RWPE2 (cell line): ENCODE measurements at places on chromosomes 6 and 20.

GRCh38 chr20:57399587-57400155, 8.5 kb downstream of the RBM38 start:
- no peaks in the 10 kb centered on the region for H3K27me3 ChIP-seq
- peaks cover 15% of the 10 kb centered on the region for H3K36me3 ChIP-seq
- H3K4me3 ChIP-seq, result no peak overlapping the region
- no peak overlapping the region for H3K27ac ChIP-seq
- H3K4me1 ChIP-seq, result peaks cover 9% of the 10 kb centered on the region

DNA sequence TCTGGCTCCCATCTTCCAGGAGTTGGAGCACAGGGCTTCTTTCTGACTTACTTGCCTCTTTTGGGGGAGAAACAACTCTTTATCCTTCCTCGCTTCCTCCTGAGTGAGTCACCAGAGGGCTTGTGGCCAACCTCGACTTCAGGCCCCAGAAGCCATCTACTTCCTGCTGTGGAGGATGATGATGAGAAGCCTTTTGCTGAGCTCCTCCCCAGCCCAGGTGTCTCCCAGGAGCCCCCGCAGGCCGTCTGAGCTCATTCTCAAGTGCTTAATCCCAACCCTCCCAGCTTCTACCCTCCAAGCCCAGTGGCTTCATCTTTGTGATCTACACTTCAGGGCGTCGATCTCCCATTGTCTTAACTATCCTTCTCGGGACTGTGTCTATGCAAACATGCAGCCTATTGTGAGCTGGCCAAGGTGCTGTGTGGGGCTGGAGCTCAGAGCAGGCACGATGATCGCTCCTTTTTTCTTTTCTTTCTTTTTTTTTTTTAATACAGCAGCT, 27.9 kb downstream of the SDCBP2 start:
- H3K27me3 ChIP-seq, result no peaks in the 10 kb centered on the region
- no peak overlapping the region for H3K4me3 ChIP-seq
- no peaks in the 10 kb centered on the region for H3K36me3 ChIP-seq
- peaks cover 8% of the 10 kb centered on the region for H3K4me1 ChIP-seq
- no peak for DNase-seq

- no peak for DNase-seq
- H3K27ac ChIP-seq, result no peak overlapping the region
These were observed 604.6 kb upstream of the IMPG1 start for GRCh38 chr6:76677017-76677416.

DNA sequence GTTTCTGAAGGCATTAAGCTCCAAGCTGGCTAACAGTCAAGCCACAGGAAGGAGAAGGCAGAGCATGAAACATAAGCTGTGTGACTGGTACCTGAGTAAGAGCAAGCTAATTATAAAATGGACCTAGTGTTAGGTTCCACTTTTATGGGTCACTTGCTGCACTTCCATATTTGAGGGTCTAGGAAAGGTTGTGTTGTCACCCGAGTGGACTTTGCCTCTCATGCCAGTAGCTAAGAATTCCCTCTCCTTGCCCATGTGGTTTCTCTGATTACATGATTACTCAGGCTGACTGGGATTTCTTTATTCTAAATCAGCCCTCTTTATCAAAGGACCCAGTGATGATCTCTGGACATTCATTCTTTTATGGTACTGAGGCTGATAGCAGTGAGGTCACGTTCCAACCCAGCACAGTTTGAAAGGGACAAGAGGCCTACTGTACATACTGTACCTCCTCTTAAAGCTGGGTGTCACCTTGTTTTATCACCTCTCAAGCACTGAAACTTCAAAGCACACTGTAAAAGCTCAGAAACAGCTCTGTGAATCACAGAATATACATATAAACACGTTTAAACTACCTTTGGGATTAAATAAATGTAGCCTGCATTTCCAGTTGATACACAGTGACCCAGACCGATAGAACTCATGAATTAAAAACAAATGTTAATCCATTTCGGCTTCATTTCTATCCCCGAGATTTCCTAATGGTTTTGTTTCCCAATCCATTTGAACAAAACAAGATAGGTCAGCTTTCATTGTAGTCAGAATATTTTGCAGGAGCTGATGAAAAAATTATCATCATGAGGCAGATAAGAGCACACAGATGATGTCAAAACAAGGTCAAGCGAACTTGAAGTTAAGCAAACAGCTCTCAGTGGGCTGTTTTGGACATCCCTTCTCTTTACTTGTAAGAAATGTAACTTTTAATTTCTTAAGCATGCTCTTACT, 96.5 kb downstream of the ALDH8A1 start:
- no peaks in the 10 kb centered on the region for H3K4me1 ChIP-seq
- no peak overlapping the region for H3K4me3 ChIP-seq
- H3K27ac ChIP-seq, result no peak overlapping the region
- H3K27me3 ChIP-seq, result no peaks in the 10 kb centered on the region
- H3K36me3 ChIP-seq, result no peaks in the 10 kb centered on the region

DNA sequence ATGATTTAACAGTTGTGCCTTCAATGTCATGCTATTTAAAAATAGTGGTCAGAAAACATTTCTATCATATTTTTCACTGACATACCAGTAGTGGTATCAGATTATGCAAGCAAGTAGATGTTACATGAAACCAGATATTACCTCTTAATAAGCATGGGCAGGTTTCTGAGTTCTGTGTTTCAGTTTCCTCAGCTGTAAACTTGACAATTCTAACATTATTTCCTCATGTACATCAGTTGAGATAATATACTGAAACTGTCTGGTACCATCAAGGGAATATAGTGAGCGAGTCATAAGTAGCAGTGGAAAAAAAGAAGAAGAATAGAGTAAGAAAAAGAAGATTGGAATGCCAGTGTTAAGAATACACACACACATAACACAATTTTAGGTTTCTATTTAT, 477.9 kb upstream of the MANEA start:
- no peaks in the 10 kb centered on the region for H3K27me3 ChIP-seq
- no peaks in the 10 kb centered on the region for H3K36me3 ChIP-seq
- no peak overlapping the region for H3K27ac ChIP-seq
- DNase-seq, result no peak
- H3K4me3 ChIP-seq, result no peak overlapping the region

DNA sequence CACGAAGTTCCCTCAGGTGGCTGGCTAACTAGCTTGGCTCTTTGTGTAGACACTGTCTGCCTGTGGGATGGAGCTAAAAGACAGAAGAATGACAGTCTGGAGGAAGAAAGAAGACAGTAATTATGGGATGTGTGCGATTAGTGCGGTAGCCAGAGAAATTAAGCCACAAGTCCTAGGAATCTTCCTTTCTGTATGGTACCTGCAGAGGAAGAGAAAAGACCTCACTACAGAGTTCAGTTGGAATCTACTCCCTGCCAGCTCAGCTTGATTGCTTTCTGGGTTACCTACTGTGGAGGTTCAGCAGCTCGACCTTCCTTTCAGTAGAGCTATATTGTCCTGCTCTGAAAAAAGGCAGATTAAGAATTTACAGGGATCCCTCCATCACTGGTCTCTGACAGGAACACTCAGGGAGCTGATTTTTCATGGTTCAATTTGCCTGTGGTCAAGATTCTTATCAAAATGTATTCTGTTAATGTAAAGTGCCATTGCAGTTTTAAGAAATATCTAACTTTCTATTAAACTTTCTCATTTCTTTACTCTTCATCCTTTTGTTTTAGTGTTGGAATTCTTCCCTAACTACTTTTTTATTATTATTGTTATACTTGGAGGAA, 187.2 kb downstream of the CENPW start:
- no peak overlapping the region for H3K27ac ChIP-seq
- DNase-seq, result no peak
- no peak overlapping the region for H3K4me3 ChIP-seq
- H3K27me3 ChIP-seq, result no peaks in the 10 kb centered on the region
- no peaks in the 10 kb centered on the region for H3K4me1 ChIP-seq

GRCh38 chr6:5204376-5204775, 56.4 kb downstream of the LYRM4 start:
- no peak overlapping the region for H3K27ac ChIP-seq
- no peaks in the 10 kb centered on the region for H3K27me3 ChIP-seq
- peaks cover 7% of the 10 kb centered on the region for H3K4me1 ChIP-seq
- H3K36me3 ChIP-seq, result no peaks in the 10 kb centered on the region

DNA sequence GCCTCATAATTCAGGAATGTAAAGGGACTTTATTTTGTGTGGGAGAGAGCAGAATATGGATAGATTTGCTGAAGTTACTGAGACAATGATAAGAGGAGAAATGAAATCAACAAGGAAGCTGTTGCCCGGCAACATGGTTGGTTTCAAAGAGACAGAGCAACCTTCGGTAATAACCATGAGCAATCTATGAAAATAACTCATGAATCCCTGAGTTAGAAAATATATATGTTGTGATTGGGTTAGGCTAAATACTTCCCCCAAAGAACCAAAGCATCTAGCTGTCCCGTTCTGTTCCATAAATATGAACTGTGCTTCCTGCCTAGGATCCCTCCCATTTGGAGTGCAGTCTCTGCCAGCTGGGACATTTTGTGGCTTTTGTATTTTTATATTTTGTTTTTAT, 23.1 kb downstream of the SERPINB1 start:
- H3K4me1 ChIP-seq, result peaks cover 31% of the 10 kb centered on the region
- no peaks in the 10 kb centered on the region for H3K27me3 ChIP-seq
- H3K27ac ChIP-seq, result peak overlapping the region; percentile 81
- no peaks in the 10 kb centered on the region for H3K36me3 ChIP-seq
- DNase-seq, result no peak

- no peaks in the 10 kb centered on the region for H3K4me1 ChIP-seq
- H3K27me3 ChIP-seq, result no peaks in the 10 kb centered on the region
- H3K27ac ChIP-seq, result no peak overlapping the region
- H3K4me3 ChIP-seq, result no peak overlapping the region
- H3K36me3 ChIP-seq, result no peaks in the 10 kb centered on the region
- DNase-seq, result no peak
These were observed 37.6 kb downstream of the ZNF391 start for GRCh38 chr6:27426045-27426620.

DNA sequence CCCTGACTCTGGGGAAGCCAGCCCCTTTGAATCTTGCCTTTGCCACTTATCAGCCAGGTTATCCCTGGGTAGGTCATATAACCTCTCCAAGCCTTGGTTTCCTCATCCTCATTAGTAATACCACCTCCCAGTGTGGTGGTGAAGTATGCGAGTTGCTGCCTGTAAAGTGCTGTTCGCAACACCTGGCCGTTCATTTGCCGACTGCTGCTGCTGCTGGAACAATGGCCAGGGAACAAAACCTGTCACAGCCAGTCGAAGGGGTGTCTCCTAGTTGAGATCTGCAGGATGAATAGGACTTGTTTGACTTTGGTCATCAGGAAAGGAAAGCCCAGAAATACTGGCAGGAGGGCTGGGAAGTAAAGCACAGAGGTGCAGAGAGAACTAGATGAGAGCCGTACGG, 6.1 kb downstream of the MANBAL start:
- no peaks in the 10 kb centered on the region for H3K27me3 ChIP-seq
- DNase-seq, result peak; percentile 99
- H3K27ac ChIP-seq, result peak overlapping the region; percentile 97
- H3K4me1 ChIP-seq, result peaks cover 65% of the 10 kb centered on the region

DNA sequence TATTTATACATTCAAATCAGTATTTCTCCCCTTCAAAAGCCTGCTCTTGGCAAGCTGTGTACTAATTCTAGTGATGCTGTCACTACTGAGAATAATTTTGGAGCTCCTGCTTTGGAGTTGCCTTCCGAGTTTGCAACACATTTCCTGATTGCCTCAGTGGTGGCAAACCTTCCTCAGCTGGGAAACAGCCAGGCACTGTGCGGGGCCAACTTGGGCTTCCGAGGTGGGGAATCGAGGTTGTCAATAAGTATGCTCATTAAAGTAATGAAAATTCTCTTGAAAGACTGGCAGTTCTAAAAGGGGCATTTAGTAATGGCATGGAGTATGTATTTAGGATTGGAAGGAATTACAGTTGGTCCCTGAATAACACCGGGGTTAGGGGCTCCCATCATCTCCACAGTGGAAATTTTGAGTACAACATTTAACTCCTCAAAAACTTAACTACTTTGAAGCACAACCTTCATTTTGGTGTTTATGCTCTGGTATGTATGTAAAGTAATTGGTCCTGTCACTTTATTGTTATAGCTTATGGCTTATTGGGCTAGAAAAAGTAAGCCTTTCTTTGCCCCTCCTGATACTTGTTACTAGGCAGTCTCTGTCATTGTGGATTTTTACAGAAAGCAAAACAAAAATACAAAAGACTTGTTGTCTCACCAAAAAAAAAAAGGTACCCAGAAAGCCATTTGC, 2.7 kb downstream of the PAQR8 start:
- H3K4me1 ChIP-seq, result no peaks in the 10 kb centered on the region
- no peak overlapping the region for H3K27ac ChIP-seq
- H3K27me3 ChIP-seq, result no peaks in the 10 kb centered on the region
- H3K4me3 ChIP-seq, result no peak overlapping the region
- H3K36me3 ChIP-seq, result no peaks in the 10 kb centered on the region
- DNase-seq, result no peak

- no peaks in the 10 kb centered on the region for H3K4me1 ChIP-seq
- no peaks in the 10 kb centered on the region for H3K36me3 ChIP-seq
- DNase-seq, result no peak
These were observed 25.7 kb upstream of the DEFB125 start for GRCh38 chr20:61757-62156.

DNA sequence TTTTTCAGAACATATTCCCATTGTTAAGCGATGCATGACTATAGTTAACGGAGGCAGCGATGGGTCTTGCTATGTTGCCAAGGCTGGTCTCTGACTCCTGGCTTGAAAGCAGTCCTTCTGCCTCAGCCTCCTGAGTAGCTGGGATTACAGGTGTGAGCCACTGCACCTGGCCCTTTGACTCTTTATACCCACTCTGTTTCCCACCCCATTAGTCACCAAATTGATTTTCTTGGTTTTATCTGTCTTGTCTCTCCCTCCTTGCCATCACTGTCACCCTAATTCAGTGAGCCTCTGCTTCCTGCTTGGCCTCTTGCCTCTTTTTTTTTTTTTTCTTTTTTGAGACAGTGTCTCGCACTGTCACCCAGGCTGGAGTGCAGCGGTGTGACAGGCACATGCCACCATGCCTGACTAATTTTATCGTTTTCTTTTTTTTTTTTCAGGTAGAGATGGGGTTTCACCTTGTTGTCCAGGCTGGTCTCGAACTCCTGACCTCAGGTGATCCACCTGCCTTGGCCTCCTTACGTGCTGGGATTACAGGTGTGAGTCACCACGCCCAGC, 31.3 kb downstream of the ZFAND3 start:
- no peak overlapping the region for H3K4me3 ChIP-seq
- H3K27me3 ChIP-seq, result no peaks in the 10 kb centered on the region
- H3K27ac ChIP-seq, result no peak overlapping the region
- H3K36me3 ChIP-seq, result no peaks in the 10 kb centered on the region
- DNase-seq, result no peak
- H3K4me1 ChIP-seq, result peaks cover 3% of the 10 kb centered on the region

DNA sequence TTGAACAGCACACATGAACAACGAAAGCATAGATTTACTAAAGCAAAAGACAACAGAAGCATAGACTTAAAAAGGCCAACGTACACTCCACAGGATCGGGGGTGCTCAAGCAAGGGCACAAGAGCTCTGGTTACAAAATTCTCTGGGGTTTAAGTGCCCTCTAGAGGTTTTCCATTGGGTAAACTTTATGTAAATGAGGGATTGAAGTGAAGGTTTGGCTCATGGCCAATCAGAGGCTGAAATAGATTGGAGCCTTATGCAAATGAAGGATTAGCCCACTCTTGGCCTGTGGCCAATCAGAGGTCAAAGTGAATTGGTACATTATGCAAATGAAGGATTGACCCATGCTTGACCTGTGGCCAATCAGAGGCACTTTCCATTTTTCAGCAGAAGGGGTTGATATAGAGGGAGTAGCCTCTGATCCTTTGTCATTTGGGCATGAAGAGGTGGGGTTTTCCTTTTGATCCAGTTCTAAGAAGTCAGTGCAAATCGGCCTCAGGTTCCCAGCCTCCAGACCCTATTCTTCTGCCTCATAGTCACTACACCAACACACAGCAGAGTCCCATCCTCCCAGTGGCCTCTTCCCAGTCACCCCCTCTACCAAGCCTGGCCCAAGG, 244.9 kb downstream of the THBS2 start:
- H3K27ac ChIP-seq, result no peak overlapping the region
- no peak for DNase-seq
- H3K4me3 ChIP-seq, result no peak overlapping the region
